Breast epithelium (tissue), 4 donors: ENCODE measurements at places on chromosomes 5 and 9. TPM values are rescaled to one million over a fixed set of nuclear protein-coding genes. Genes with fewer than 3 reads are reported as not detected.
A peak's percentile ranks its signal among the peaks of the same experiment; 100 is the strongest.

GRCh38 chr9:33137781-33138264, 29.3 kb downstream of the B4GALT1 start:
- no peak for DNase-seq

DNA sequence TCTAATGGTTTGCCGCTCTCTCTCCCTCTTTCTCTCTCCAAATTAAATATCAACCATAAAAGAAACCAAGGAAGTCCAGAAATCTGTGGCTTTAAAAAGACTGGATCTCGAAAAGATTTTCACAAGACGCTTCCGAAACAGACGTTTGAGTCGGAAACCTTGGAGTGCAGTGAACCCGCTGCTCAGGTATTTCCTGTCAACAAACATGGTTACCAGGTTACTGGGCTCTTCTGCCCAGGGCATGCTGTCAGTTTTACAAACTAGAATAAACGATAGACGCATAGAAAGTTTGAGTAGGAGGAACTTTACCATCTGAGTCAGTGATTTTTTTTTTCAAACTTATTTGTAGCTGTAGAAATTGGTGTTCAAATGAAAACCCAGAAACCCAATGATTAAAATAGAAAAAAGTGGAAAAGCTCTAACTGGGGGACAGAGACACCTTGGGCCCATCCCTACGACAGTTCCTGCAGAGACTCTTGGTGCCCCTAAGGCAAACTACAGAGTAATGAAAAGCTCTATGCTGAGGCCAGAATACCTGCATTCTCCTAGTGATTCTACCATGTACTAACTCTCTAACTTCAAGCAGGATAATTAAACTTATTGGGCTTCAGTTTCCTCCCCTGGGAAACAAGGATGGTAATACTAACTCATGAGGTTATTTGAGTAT, 90.0 kb downstream of the DOCK8 start:
- peak; percentile 66 for DNase-seq

- no peak for DNase-seq
Measured at GRCh38 chr9:89647366-89648128, 42.7 kb downstream of the GADD45G start.

DNA sequence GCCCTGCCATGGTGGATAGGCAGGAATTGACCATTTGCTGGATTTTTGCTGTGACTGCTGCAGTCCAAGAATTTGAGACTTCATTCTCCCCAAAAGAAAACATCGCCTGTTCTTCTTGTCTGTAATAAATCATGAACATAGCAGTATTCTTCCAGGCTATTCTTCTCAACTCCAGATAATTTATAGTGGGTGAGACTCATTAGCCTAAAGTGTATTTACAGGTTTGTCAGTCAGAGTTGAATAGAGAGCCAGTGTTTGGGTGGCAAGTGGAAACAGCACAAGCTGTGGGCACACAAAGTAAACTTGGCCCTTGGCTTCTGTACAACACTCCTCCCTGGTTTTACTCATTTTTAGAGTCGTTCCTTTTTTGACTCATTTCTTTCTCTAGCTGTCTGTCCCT, 128.2 kb upstream of the VCAN start:
- DNase-seq: no peak

DNA sequence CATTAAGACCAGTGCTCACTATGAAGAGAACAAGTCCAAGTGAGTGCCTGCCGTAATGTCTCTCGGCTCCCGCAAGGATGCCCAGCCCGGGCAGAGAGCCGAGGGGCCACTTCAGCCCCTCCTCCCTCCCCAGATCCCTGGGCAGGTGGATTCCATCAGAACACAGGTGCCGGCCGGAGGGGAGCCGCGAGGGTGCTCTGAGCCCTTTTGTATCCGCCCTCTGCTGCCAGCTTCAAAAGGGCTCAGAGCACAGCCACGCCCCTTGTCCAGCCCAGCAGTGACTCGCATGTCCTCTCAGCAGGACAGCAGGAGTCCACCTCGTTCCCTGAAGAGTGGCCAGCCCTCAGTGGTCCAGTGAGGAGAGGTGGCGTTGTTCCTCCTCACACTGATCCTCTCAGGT, 43.9 kb downstream of the CYFIP2 start:
- no peak for DNase-seq

LCN6 gene
- 4.1 TPM for total RNA-seq

PGGT1B gene
- total RNA-seq: 15.7 TPM

DNA sequence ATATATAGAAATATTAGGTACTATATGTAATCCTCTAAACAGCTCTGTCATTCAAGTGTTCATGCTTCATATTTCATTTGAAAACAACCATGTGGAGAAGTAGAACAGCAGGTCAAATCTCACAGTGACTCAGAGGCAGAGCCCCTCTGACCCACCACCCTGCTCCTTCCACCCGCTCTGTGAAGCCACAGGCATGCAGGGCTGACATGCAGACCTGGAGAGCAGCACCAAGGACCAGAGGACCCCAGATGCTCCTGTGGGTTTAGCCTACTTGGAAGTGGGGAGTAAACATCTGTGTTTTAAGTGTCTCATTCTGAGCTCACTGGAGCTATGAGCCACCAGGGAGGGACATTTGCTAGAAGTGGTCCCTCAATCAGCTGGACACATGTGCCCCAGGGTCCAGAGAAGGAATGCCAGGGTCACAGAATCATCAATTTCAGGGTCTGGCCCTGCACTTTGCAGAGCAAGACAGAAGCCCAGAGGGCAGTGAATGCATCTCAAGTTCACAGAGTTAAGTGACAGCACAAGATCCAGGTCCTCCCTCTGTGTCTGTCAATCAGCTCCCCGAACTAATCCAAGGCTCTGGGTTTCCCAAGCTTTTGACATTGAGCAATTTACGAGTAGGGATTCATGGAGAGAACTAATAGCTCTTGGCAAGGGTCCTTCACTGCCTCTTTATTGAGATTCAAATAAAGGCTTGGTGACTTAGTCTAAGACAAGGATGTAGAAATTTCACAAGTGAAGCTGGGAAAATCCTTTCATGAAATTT, 441.1 kb downstream of the SEMA5A start:
- DNase-seq: no peak

DNA sequence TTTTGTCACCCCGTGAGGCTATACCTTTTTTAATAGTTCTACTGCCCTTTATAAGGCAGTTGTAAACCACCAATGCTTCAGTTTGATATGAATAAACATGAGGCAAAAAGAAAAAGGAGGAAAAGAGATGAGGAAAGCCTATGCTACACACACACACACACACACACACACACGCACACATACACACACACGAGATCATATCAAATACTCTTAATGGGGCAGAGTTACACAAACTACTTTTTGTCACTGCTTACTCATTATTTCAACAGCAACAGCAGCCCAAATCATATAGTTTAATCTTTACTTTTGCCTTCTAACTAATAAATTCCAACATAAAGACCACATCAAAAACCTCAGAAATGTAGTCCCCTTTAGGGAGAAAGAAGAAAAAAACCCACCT, 116.8 kb upstream of the PAM start:
- no peak for DNase-seq

IL4 gene
- not detected for total RNA-seq

DNA sequence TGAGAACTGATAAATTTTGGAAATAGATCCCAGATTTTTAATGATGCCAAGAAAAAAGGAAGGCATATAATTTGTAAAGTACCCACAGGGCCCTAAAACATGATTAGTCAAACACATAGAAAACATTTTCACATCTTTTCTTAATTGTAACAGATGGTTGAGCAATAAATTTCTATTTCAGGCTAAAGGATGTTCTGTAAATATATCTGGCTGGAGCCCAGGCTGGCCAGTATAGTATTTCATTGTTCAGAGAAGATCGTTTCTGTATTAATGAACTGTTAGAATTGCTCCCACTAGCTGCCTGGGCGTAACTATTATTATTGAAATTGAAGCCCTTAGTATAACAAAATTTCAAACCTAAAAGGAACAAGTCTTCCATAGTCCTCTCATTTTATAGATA, 105.3 kb upstream of the SMC2 start:
- no peak for DNase-seq

AQP7 gene
- 38.3 TPM for total RNA-seq

GRCh38 chr5:5486122-5486521, 63.6 kb downstream of the ICE1 start:
- no peak for DNase-seq

DNA sequence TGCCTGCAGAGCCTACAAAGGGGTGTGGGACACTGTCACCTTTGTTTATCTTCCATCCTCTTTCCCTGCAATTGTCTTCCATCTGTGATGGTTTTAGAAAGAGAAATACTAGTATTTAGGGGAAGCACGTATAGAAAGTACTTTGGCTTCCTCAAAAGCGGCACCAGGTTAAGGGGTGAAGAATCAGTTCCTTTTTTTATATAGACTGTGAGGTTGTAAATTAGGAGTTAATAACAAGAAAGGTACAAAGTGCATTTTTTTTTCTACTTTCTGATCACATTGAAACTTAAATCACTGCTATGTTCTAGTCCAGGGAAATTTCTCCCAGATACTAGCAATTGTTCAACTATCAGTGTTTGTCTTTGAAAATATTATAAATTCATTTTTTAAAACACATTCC, 219.3 kb downstream of the CEMIP2 start:
- no peak for DNase-seq
